ENCODE measurements at places on chromosomes 12 and 14.

DNA sequence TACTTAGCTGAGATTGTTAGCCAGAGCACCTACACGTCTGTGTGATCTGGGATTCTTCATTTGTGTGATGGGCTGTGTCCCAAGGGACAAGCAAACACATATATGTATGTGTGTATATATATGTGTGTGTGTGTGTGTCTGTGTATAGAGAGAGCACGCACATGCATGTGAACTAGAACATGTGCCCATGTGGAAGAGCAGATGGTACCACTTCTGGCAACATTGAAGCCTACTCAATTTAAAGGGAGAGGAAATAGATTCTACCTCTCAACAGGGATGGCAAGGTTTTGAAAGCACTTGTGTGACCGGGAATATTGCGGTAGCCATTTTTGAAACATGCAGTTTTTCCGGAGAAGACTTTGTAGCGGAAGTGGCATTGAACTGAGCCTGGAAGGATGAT lies 1.4 kb downstream of the TOMM20L start:
- no peak for DNase-seq

DNA sequence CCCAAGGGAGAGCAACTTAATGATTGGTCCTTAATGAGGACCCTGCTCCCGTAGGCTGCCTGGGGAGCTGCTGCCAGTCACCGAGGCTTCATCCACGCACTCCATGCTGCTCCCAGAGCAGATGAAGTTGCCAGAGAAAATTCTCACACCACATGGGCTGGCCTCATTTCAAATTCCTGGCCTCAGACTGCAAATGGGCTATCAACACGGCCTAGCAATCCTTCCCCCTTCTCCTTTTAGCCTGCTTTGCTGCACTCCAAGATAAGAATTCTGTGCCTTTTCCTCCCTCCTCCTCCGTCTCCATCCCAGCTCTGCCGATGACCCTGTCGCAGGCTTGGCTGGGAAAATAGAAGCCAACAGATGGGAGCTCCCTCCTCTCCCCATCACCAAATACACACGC lies 10.8 kb upstream of the DGLUCY start:
- DNase-seq = no peak

DNA sequence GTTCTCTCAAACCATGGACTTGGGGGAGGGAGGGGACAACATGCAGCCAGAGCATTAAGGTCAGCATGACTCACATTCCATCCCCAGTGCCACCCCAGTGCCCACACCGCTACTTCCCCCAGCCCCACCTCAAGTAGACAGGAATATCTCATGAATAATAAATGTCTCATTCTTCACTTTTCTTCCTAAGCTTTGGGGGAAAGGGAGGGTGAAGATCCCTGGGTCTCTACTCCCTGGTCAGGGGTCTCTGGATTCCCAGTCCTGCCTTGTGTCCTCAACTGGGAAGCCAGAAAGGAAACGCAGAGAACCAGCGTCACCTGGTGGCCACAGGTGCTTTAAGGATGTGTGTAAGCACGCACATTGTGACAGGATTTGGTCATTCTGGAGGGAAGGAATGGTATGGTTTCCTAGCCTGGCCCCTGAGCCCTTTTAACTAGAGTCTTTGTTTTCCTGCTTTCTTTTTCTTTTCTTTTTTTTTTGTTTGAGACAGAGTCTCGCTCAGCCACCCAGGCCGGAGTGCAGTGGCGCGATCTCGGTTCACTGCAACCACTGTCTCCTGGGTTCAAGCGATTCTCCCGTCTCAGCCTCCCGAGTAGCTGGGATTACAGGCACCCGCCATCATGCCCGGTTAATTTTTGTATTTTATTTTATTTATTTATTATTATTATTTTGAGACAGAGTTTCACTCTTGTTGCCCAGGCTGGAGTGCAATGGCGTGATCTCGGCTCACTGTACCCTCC lies 3.4 kb downstream of the GPR84 start:
- DNase-seq = peak; percentile 40

DNA sequence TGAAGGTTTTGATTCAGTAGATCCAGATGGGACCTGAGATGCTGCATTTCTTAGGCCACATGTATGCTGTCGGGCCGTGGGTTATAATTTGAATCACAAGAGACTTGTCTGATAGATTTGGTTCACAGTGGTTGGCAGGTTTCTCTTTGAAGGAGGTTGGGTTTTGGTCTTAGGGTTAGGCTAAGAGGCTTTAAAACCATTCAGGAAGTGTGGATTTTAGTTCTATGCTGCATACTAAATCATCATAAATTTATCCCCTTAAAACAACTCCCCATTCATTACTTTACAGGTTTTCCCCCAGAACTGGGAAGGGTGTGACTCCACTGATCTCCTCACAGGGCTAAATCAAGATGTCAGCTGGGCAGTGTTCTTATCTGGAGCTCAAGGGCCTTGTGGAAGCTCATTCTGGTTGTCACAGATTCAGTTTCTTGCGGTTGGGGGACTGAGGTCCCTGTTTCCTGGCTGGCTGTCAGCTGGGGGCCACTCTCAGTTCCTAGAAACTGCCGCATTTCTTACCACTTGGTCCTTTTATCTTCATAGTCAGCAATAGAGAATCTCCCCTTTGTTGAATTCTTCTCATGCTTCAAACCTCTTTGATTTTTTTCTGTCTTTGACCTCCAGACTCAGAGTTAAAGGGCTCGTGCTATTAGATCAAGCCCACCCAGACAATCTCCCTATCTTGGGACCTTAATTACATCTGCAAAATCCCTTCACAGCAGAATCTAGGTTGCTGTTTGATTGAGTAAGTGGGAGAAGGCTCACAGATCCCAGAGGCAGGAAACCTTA lies 20.6 kb upstream of the PCNX1 start:
- peak; percentile 67 for DNase-seq

DNA sequence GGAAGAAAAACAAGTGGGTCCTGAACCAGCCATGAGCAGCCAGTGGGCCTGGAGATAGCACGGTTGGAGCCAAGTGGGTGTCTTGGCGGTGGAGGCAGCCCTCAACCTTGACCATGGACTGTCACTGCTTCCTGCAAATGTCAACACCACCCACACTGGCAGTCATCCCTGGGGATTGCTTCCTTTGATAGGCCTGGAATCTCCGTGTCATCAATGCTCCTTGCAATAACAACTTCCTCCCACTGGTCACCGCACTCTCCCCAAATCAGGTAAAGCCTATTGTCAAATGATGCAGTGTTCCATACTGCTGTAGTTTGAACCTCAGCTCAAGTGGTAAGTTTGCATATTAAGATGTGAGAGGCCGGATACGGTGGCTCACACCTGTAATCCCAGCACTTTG lies 129.1 kb downstream of the NTF3 start:
- DNase-seq = no peak

GRCh38 chr14:70789361-70789760 lies 20.0 kb downstream of the MAP3K9 start:
- no peak for DNase-seq

- no peak for DNase-seq
These were observed 278.5 kb downstream of the ADAMTS20 start for GRCh38 chr12:43273467-43273866.

DNA sequence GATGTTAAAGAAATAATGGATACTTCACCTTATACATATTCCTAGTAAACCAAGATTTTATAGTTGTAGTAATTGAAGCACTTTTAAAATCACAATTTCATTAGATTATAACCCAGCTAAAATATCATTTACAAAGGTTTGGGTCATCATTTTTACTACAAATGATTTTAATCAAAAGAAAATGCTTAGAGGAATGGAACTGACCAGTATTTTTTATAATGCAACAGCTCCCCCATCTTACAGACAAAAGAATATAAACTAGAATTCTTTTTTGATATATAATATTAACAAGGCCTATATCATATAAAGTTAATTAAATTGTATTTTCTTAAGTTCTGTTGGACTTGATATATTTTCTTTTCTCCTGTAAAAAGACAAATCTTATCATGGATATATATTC lies 20.4 kb upstream of the LRFN5 start:
- no peak for DNase-seq

GRCh38 chr12:116048879-116049278 lies 228.6 kb downstream of the MED13L start:
- DNase-seq = no peak

DNA sequence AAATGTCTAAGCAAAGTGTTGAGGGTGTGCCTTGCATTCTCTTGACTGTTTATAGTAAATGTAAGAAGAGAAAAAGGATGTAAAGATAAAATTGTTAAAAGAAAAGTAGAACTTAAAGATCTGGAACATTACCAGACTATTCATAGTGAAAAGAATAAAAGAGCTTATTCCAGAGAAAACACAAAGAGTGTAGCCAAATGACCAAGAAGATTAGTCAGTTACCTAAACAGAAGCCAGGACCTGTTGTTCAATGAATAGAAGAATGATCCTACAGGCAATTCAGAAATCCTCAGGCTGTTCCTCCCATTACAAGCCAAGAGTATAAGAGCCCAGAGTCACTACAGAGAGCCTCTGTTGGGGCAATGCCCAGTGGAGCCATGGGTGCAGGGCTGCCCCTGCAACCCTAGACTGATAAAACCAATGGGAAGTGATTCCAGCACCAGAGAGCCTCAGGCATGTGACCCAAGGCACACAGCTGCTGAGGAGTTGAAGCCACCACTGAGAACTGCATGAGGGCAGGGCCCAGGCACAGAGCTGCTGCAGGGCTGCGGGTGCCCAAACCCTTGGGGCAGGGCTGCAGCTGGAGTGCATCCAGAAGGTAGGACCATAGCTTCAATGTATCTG lies 91.1 kb upstream of the SLC38A4 start:
- DNase-seq = no peak

DNA sequence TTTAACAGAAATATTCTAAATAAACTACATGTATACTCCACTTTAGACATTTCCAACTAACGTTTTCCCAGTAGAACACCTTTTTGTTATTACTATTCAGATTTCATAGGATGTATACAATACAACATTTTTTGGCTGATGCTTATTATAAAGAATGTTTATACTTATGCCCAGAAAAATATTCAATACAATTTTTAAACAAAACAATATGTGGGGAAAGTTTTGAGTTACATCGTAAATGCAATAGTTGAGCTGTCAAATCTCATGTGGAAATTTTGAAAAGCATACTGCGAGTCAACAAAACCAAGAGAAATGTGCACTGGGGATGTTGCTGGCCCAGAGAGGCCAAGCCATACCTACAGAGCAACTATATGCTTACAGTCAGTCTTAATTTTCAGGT lies 18.2 kb upstream of the MON2 start:
- DNase-seq = no peak

DNA sequence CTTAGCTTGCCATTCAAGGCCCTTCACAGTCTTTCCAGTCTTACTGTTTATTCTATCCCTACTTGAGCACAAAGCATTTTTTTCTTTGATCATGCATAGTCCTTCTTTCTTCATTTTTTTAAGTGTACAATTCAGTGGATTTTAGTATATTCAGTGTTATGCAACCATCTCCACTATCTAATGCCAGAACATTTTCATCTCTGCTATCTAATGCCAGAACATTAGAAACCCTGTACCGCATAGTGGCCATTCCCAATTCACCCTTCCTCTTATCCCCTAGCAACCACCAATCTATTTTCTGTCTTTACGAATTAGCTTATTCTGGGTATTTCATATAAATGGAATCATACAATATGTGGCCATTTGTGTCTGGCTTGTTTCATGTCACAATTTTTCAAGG lies 13.4 kb downstream of the LPCAT3 start:
- no peak for DNase-seq

- DNase-seq = no peak
These were observed 6.6 kb downstream of the APPL2 start for GRCh38 chr12:105229371-105229770.

GRCh38 chr12:68871921-68872320 lies 61.0 kb downstream of the CPM start:
- no peak for DNase-seq

DNA sequence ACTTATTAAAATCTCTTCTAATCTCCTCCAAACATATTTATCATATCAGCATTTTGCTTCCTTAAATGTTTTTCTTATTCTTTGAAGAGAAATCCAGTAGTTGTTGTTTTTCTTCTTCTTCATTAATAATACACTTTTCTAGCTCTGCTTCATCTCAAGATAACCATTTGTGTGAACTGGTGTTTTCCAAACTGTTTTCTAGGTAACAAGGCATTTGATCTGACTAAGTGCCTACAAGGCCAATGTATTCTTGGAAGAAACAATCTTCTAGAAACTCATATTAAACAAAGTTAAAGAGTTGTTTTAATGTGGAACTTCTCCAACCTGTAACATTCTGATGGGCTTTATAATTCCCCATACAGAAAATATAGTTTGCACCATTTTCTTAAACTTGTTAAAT lies 30.8 kb upstream of the IFNG start:
- DNase-seq = no peak

- no peak for DNase-seq
These were observed 38.4 kb downstream of the ACTN1 start for GRCh38 chr14:68940614-68941185.

DNA sequence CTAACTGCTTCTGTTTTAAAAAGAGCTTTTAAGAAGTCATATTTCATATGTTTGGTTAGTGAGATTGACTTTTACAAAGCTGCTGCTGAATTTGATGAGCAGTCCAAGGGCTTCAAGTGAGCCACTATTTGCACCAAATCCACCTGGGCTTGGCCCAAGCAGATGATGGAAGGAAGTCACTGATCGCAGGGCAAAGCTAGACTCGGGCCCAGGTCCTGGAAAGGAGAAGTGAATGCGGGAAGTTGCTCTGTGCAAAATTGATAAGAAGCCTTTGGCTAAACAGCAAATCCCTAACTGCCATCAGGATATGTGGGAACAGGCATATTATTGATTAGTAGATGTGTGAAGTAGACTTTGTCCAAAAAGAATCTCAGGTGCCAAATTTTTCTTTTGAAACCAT lies 30.5 kb downstream of the PLXNC1 start:
- DNase-seq = no peak

DNA sequence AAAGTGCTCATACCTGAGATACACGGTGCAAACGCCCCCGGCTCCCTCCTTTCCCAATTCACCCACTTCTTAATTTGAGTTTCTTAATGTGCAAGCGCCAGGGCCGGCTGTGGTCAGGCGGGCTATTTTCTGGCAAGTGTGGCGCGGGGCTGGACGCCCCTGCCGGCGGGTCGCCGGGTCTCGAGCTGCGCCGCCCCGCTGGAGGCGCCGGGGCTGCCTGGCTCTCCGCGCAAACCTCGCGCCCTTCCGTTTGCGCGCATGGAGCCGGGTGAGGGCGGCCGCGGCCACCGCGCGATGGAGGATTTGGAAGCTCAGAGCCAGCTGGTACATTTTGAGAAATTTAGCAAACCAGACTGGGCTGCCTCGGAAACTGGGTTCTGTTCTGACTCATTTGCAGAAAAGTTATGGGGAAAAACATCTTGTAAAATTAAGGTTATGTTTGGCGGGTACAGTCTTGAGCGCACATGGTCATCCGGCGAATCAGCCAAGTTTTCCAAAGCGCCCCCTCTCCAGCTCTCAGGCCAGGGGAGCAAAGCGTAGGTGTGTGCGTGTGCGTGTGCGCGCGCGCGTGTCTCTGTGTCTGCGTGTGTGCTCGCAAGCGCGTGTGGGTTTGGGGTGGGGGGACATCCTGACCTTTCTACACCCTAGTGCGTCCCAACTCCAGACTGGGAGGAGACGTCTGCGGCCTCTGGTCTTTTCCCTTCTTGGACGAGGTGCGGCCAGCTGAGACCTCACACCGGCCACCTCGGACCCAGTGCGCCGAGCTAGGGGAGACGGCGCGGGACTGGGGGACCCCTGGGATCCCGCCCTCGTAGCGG lies 6.5 kb upstream of the OTX2 start:
- DNase-seq = no peak

- no peak for DNase-seq
These were observed 240.3 kb upstream of the HMGA2 start for GRCh38 chr12:65584016-65584415.

- no peak for DNase-seq
These were observed 15.6 kb downstream of the CLECL1 start for GRCh38 chr12:9717070-9717925.

GRCh38 chr12:45948546-45948945 lies 41.8 kb downstream of the SCAF11 start:
- DNase-seq = no peak
